ENCODE measurements at places on chromosomes 16 and 17.

DNA sequence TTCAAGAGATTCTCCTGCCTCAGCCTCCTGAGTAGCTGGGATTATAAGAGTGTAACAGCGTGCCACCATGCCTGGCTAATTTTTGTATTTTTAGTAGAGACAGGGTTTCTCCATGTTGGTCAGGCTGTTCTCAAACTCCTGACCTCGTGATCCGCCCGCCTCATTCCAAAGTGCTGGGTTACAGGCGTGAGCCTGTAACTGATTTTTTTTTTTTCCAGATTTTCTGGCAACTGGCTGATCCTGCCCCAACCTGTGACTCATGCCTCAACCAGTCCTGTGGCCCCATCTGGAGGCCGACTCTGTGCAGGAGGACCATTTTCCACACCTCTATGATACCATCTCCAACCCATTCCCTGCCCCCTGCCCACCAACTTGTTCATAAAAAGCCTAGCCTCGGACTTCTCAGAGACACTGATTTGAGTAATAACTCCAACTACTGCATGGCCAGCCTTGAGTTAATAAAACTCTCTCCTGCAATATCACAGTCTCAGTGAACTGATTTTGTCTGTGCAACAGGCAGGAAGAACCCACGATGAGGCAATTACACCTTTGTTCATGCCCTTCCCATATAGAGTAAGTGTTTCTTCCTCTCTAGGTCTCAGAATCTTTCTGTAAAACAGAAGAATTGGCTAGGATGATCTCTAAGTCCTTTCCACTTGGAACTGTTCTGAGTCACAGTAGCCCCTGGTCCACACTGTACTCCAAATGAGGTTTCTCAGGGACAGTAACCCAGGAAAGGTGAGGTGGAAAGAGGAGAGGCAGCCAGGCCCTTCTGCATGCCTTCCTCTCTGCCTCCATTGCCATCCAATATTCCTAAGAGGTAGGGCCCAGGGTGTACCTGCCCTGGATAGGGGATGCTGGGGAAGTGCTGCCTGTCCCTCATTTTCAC, 8.8 kb upstream of the CNOT1 start:
- DNase-seq: no peak

- peak; percentile 90 for DNase-seq
These were observed at the start of gene BTBD17 for GRCh38 chr17:74361230-74362068. Gene BTBD17 (minus strand): TSS chr17:74361868. CDS start chr17:74361819, 49 bp downstream.

DNA sequence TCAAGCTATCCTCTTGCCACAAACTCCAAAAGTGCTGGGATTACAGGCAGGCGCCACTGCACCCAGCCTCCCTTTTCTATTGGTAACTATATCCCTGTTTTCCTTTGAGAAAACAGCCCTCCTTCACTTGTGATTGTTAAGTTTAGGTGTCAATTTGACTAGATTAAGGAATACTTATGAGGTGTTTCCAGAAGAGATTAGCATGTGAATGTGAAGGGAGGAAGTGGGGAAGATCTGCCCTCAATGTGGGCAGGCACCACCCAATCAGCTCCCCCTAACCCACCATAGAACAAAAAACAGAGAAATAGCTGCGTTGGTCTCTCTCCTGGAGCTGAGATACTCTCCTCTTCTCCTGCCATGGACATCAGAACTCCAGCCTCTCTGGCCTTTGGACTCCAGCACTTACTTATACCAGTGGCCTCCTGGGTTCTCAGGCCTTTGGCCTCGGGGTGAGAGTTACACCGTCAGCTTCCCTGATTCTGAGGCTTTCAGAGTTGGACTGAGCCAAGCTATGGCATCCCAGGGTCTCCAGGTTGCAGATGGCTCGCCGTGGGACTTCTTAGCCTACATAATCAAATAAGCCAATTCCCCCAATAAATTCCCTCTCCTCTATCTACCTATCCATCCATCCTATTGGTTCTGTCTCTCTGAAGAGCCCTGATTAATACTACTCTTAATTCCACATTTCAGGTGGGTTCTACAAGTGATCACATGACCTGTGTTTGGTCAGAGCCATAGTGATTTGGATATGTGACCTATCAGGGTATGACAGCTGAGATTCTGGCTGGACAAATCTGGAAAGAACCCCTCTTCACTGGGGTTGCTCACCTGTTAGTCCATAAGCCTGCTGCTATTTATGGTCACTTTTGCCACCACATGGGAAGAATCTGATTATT, 12.0 kb upstream of the STAT3 start:
- no peak for DNase-seq

DNA sequence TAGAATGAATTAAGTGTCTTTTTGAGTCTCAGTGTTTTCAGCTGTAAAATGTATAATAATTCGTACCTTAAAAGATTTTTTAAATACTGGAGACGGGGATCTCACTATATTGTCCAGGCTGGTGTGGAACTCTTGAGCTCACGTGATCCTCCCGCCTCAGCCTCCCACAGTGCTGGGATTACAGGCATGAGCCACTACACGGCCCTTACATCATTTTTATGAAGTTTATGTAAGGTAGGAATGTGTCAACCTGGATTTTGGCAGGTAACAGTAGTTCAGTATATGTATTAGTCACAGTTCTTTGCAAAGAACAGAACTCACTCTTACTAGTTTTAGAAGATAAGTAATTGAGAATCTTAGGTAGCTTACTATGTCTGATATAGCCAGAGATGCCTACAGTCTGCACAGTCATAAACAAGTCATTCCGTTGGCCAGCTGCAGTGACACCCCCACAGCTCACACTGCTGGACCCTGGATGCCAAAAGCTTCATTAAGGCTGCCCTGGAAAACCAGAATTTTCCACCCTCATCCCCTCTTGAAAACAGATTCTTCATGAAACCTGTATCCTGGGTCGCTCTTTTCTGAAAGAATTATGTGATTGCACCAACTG, 583 bp upstream of the COX6A2 start:
- DNase-seq: no peak

GRCh38 chr17:17469996-17470395, 6.8 kb upstream of the MED9 start:
- no peak for DNase-seq

GRCh38 chr16:4116325-4117249, at the start of gene ADCY9:
Gene ADCY9 (minus strand): TSS chr16:4116442. CDS start chr16:4115442, 1,000 bp downstream.
- DNase-seq: peak; percentile 99

GRCh38 chr17:43609613-43610385, 51.9 kb downstream of the MEOX1 start:
- DNase-seq: no peak

DNA sequence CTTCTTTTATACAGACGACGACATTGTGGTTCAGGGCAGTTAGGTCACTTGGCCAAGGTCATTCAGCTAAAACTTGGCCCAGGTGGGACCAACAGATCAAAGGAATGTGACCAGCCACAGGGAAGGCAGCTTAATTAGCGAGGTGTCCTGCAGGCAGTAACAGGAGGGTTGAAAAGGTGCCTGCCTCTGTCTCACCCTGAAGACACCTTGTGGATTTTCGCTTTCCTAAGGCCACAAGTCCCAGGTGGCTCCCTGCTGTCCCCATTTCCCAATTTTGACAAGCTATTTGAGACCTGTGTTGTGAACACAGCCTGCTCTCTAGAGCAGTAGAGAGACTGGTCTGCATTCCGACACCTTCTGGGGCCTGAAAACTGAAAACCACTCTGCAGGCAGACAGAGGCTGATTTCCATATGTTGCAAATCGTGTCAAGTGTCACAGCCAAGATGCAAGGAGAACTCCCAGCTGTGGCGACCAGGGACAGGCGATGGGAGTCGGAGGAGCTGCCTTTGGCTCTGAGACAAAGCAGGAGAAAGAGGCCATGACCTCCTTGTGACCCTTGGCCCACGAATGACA, 593.1 kb upstream of the CDH5 start:
- DNase-seq: no peak

GRCh38 chr16:52113533-52114183, 433.3 kb downstream of the TOX3 start:
- no peak for DNase-seq

GRCh38 chr17:49588312-49588711, 12.6 kb downstream of the NXPH3 start:
- no peak for DNase-seq

DNA sequence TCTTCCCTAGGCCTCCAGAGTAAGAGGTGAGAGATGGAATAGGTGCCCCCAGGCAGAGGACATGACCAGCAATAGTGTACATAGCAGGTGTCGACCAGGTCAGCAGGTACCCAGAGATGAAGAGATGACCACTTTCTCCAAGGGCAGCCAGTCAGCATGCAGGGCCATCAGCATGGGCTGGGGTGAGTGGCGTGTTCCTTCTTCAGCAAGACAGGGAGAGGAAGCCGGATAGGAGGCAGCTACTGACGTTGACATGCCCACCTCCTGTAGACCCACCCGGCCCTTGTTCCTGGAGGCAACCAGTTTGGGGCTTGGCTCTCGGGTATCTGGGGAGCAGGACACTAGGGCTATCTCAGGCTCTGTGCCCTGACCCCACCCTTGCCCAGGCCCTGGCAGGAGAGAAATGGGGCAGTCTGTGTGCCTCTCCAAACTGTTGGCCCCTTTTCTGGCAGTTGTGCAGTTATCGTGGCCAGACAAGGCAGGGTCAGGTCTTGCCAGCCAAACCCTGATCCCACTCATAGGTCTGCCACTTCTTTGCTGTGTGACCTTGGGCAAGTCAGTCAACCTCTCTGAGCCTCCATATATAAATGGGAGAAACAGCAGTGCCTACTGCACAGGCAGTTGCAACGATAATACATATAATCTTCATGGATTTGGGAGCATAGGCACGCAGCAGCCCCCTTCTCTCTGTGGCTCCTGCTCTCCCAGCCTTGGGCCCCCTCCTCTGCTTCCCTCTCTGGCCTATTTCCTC, 1.4 kb upstream of the NDRG4 start:
- no peak for DNase-seq

GRCh38 chr17:4008441-4009185, 44.4 kb upstream of the ATP2A3 start:
- no peak for DNase-seq

GRCh38 chr17:81428948-81429774, 33.9 kb downstream of the BAHCC1 start:
- peak; percentile 95 for DNase-seq

GRCh38 chr16:77657016-77657415, 65.3 kb upstream of the NUDT7 start:
- no peak for DNase-seq

- DNase-seq: peak; percentile 61
These were observed 108.1 kb downstream of the SNX11 start for GRCh38 chr17:48215583-48216139.

DNA sequence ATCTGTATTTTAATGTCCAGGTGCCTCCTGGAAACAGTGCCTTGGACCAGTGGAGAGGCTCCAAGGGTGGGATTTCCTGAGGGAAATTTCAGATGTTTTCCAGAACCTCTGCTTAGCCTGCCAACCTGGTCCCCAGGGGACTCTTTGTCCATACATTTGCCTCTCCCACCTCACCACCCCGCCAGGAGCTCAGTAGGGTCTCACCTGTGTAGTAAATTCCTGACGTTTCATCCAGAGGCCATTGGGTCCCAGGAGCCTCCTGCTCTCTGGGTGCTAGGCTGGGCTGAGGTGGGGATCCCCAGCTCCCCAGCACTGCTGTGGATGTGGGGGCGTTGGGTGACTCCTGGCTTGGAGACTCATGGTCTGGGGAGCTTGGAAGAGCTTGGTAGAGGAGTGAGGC, 2.7 kb downstream of the NLRP1 start:
- DNase-seq: no peak

DNA sequence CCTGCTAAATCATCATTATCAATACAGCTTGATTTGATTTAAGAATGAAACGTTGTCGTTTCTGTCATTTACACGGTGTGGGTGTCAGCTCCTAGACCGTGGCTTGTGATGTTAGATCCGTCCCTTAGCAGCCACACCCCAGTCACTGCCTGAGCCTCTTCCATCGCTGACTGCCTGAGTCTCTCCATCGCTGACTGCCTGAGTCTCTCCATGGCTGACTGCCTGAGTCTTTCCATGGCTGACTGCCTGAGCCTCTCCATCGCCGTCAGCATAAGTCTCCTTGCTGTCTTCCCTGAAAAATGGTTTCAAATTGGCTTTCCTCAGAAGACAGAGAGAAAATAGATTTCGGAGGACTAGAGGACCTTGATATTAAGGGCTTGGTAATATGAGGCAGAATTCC, 53.8 kb upstream of the CMIP start:
- no peak for DNase-seq

GRCh38 chr16:88346680-88347505, 35.9 kb upstream of the ZNF469 start:
- no peak for DNase-seq

- DNase-seq: no peak
These were observed 229.8 kb downstream of the SEC14L1 start for GRCh38 chr17:77370586-77370985.

- DNase-seq: peak; percentile 100
These were observed 14.3 kb downstream of the SPATA32 start for GRCh38 chr17:45247429-45248131.

- DNase-seq: no peak
These were observed 1.9 kb upstream of the NFATC3 start for GRCh38 chr16:68083239-68083781.

DNA sequence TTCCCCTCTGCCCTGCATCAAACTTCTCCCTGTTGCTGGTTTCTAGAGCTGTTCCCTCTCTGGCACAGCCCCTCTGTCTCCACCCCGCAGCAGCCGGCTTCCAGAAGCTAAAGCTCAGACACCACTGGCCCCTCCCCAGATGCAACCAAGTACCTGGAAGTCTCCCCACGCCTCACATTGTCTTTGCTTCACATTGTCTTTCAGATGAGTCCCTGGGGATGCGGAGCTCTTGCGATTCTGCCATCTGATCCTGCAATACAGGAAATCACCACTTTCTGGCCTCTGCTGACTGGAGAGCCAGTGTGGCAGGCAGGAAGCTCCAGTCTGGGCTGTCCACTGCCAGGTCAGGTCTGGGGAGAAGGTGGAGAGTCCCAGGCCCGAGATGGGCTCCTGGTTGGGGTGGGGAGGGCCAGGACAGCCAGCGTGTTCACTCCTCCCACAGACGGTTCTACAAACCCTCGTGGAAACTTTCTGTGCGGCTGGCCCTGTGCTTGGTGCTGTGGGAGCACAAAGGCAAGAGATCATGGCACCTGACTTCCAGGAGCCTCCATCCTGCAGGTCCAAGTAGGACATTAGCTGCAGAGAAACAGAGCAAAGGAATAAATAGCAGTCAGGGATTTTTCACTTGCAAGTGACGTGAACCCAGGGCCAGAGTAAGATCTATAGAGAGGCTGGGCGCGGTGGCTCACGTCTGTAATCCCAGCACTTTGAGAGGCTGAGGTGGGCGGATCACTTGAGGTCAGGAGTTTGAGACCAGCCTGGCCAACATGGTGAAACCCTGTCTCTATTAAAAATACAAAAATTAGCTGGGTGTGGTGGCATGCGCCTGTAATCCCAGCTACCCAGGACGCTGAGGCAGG, 47.9 kb upstream of the MAP3K14 start:
- DNase-seq: peak; percentile 85

- no peak for DNase-seq
These were observed 10.1 kb downstream of the MRM3 start for GRCh38 chr17:792277-792676.

DNA sequence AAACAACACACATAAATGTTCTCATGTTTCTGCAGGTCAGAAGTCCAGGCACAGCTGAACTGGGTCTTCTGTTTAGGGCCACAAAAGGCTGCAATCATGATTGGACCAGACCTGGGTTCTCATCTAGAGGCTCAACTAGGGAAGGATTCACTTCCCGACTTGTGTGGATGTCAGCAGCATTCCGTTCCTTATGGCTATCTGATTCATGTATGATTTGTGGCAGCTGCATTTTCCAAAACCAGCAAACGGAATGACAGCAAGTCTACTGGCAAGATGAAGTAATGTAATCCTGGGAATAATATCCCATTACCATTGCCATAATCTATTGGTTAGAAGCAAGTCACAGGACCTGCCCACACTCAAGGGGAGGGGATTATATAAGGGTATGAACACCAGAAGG, 22.1 kb downstream of the CEP112 start:
- DNase-seq: no peak

- no peak for DNase-seq
These were observed 22.5 kb downstream of the XPO6 start for GRCh38 chr16:28189245-28189644.

- no peak for DNase-seq
These were observed 38.2 kb downstream of the PSME3IP1 start for GRCh38 chr16:57147381-57148221.
